ENCODE measurements at places on chromosomes 5 and 9.
A peak's percentile ranks its signal among the peaks of the same experiment; 100 is the strongest.

GRCh38 chr5:59190746-59191145, 607.9 kb downstream of the RAB3C start:
- DNase-seq: no peak

DNA sequence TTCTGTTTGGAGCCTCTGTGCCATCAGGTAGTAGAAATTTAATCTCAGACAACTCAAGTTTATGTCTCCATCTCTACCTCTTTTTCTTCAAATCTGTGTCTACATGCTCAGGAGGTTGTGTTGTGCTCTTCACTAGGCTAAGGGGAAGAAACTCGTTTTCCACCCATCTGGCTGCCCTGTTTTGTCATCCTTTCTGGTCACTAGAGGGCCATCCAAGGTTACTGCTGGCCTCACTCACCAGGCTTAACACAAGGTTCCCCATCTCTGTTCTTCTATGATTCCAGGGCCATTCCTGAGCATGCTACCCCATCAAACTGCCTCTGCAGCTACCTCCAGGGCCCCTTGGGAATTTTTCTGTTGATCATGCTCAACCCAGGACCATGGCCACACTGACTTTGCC, 213.3 kb upstream of the FBXL7 start:
- DNase-seq: no peak

- no peak for DNase-seq
Observed at GRCh38 chr5:17312358-17312757, 94.9 kb downstream of the BASP1 start.

DNA sequence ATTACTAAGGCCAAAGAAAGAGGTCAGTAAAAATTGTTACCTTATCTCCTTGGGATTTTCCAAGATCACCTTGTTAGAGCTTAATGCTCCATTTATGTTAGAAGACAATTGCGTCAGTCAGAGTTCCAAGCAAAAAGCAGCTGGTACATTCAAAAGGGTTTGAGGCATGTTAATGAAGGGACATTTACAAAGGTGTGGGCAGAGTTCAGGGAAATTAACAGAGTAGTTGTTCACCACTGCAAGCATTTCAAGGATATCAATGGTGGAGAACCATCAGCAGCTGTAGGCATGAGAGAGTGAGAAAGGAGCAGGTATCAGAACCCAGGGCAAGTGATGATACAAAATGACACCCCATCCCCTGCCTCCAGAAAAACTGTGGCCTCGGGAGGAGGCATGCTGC, 17.0 kb upstream of the SMARCA2 start:
- DNase-seq: no peak

DNA sequence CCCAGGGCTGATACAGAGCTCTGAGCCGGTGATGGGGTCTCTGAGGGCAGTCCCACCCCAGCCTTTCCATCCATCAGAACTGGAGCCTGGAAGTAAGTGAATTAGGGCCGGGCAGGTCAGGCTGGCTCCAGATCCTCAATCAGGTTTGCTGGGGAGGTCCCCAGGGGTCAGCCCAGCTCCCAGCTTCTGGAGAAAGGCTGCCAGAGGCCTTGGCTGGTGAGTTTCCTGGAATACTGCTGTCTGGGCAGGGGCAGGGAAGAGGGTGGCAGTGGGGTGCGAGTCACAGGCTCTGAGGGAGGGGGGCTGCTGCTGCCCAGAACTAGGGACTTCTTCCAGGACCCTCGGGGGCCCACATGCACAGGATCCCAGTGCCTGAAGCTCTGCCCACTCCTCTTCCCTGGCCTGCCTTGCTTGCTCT, 200.6 kb upstream of the MVB12B start:
- DNase-seq: no peak

GRCh38 chr5:171429543-171429910, 10.1 kb downstream of the FGF18 start:
- no peak for DNase-seq

- DNase-seq: no peak
Observed at GRCh38 chr9:21969011-21969940, 24.9 kb downstream of the CDKN2A start.

DNA sequence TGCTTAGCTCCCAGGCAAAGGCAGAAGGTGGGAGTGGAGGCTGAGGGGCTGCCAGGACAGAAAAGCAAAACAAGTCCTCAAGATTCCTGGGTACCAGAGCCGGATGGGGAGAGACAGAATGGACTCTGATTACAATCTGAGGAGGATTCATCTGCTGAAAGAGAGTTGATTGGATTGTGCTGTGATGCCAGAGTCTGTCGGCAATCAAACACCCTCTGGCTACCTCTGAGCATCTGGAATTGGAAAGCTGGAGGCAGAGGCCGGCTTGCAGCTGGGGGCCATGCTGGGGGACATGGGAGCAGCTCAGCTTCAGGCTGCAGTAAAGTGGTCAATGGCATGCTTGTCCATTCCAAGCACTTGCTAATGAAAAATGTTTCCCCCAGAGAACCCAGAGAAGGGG, 59.3 kb downstream of the ASTN2 start:
- DNase-seq: no peak

- no peak for DNase-seq
Observed at GRCh38 chr9:136646827-136647711, 15.6 kb upstream of the EGFL7 start.

- no peak for DNase-seq
Observed at GRCh38 chr9:126829035-126829434, 24.2 kb downstream of the ZBTB43 start.

DNA sequence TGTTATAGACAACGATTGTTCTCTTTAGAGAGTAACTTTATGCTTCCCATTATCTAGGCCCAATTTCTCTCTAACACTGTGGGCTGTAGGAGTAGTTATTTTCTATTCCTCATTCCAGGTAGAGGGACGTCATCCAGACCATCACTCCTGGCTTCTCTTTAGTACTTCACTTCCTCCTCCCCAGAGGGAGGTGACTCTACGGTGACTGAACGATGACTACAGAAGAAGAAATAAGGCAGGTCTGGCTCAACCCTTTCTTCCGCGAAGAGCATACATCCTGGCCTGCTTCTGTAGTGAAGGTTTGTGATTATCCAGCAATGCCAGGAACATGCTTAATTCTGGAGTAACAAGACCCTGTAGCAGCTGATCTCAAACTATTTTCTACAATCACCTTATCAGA, 50.8 kb downstream of the HMGCR start:
- DNase-seq: no peak

GRCh38 chr5:124651663-124652513, 94.6 kb downstream of the ZNF608 start:
- no peak for DNase-seq

GRCh38 chr5:179342577-179342976, 2.7 kb downstream of the ADAMTS2 start:
- no peak for DNase-seq

DNA sequence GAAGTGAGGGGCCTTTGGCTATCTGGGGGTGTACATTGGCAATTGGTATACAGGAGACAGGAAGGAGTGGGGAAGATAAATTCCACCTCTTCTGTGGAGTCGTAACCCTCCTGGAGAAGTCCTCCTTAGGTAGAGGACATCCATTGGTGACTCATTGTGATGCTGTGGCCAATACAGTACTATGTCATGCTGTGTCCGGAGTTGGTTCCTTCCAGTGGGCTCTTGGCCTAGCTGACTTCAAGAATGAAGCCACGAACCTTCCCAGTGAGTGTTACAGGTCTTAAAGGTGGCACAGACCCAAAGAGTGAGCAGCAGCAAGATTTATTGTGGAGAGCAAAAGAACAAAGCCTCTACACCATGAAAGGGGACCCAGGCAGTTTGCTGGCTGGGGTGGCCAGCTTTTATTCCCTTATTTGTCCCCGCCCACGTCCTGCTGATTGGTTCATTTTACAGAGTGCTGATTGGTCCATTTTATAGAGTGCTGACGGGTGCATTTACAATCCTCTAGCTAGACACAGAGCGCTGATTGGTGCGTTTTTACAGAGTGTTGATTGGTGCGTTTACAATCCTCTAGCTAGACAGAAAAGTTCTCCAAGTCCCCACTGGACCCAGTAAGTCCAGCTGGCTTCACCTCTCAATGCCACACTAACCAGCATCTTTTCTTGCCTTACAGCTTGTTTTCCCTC, 37.3 kb upstream of the FBP1 start:
- DNase-seq: no peak

DNA sequence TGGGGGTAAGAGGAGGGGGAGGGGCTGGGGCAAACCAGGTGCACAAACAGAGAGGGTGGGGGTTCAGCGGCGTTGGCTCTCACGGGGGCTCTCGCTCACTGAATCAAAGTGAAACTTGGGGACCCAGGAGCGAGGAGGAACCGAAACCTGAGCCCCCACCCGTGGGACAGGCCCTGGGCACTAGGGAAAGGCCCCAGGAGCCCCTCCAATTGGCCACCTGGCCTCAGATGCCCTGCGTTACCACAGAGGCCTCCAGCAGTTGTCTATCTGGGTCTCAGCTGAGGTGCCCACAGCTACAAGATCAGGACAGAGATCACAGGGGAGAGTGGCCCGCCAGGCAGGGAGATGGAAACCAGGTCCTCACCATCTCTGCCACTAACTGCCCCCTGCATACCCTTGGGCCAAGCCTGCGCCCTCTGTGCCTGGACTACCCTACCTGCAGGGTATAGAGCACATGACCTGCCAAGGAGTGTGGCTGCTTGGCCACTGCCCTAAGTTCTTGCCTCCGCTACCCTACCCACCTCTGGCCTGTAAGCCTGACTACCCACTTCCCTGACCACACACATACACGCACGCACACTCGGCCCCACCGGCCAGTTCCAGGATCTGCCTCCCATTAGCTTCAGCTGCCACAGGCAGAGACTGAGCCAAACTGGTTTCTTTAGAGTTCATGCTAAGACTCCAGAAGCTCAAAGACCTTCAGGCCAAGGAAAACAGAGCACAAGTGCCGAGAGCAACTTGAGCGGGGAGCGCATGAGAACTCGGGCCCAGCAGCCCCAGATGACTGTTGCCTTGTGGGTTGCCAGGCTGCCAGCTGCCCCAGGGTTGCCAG, 39.9 kb downstream of the PAX5 start:
- DNase-seq: no peak

GRCh38 chr9:83933790-83934189, 12.6 kb upstream of the KIF27 start:
- DNase-seq: no peak

- no peak for DNase-seq
Observed at GRCh38 chr9:8648271-8648845, 848.8 kb upstream of the DMAC1 start.

DNA sequence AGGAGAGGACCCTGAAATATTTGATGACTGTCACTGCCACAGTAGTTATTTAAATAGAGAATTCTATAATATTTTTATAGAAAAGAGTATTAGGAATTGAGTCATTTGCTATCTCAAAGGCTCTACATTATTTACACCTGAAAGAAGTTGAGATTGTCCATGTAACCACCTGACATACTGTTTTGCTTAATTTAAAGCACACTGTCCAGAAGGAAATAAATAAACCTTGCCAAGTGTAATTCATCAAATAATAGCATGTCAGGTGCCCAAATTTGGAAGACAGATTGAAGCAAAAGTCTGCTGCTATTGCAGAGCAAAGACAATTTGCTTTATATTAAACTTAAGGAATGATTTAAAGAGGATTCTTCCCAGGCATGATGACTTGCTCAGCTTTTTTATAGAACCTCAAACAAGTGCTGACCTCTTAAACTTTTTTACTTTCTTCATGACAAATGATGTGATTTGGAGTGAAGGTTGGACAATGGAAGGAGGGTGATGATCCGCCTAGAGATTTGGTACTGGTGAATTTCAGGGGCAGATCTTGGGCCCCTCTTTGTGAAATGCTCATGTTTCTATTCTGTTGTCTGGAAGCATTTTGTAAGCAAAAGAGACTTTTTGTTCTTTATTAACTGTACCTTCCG, 65.0 kb downstream of the DAPK1 start:
- DNase-seq: no peak

GRCh38 chr5:126680191-126680817, 79.6 kb downstream of the PHAX start:
- DNase-seq: no peak

DNA sequence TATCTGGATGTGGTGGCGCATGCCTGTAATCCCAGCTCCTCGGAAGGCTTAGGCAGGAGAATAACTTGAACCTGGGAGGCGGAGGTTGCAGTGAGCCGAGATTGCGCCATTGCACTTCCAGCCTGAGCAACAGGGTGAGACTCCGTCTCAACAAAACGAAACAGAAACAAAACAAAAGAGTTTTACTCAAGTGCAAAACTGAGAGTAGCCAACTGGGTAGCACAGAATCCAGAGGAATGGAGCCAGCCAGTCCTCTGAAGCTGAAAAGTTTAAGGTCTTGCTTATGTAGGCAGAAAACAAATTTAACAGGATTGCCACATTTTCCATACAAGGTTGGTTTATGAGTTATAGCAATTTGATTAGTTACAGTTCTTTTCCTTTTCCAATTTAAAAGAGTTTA, 32.0 kb downstream of the SPIN1 start:
- DNase-seq: no peak

DNA sequence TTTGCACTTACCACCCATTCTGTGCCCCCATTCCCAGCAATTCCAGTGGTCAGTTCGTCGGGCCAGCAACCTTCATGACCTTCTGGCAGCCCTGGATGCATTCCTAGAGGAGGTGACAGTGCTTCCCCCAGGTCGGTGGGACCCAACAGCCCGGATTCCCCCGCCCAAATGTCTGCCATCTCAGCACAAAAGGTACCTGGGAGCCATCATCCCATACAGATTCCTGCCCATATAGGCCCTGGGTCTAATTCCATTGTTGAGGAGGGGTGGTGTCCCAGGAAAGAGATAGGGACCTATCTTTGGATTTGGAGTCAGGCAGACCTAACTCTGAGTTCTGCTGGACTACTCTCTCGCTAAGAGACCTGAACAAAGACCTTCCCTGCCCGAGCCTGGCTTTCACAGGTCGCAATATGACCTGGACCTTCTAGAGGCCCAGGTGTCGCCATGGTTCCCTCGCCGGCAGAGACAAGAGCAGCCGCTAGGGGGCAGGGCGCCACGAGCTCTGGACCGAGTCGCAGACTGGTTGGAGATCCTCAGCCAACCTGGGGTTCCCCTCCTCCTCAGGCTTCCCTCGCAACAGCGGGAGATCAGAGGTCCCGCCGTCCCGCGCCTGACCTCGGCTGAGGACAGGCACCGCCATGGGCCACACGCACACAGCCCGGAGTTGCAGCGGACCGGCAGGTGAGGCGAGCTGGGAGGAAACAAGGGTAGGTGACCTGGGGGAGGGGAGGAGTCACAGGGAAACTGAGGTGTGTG, 3.1 kb downstream of the SLC4A9 start:
- DNase-seq: peak; percentile 74

DNA sequence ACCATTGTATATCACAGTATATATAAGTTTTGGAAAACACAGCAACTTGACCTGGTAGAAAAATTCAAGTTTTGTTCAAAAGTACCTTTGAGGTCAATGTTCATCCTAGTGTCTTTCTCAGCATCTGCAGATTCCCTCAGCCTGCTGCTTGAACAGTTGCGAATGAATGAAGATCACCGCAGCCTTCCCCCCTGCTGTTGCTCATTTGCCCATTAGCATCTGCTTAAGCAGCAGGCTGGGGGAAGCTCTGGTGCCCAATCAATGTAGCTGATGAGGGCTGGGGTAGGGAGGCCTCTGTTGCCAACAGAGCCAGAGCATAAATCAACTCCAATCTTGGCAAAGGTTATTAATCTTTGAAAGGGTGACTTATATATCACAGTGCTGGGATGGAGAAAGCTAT, 586.5 kb upstream of the PTPRD start:
- DNase-seq: no peak

- DNase-seq: no peak
Observed at GRCh38 chr9:127209220-127209619, 55.4 kb upstream of the GARNL3 start.
